WTC11 (cell line): ENCODE measurements at places on chromosomes 7 and 10. TPM values are rescaled to one million over a fixed set of nuclear protein-coding genes. Genes with fewer than 3 reads are reported as not detected.

DNA sequence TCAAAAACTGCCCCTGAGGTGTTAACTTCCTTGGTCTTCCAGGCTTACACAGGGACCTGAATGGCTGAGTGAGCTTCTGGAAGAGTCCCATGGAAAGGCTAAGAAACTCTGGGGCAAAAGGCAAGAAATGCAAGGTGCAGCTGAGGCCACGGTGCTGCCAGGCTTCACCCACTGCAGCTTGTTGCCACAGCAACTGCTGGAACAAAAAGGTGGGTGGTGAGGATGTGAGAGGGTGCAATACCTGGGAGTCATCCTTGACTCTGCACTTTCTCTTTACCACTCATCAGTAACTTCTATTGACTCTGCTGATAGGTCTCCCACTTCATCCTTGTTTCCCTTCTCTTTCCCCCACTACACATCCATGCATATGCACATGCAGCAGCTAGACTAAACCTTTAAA, 258.6 kb downstream of the BMPER start:
- DNase-seq, result no peak
- H3K27ac ChIP-seq, result no peak overlapping the region
- H3K4me3 ChIP-seq, result no peak overlapping the region

- DNase-seq, result no peak
- H3K27ac ChIP-seq, result peak overlapping the region; percentile 29; the same call in 1 of the 2 replicates
- H3K36me3 ChIP-seq, result peaks cover 5% of the 10 kb centered on the region
- H3K4me3 ChIP-seq, result 0 out of 2 replicates have a peak overlapping the region, but pooled peaks have one; percentile 5
These were observed 27.6 kb downstream of the VCL start for GRCh38 chr10:74025380-74025978.

DNA sequence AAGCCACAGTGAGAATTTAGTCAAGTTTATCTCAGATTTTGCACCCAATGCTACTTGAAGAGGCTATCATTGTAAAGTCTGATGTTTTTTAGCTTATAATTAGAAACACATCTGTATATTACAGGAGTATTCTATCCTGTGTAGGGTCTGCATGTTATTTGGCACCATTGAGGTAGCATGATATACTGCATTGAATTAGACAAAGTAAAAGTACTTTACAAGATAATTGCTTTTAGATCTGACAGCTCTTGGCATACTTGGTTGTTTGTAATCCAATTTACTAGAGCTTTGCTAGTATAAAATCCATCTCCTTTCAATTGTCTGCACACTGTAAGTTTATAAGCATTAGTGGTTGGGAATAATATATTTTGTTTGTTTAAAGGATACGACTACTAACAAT, 714.3 kb downstream of the ANKRD7 start:
- H3K4me1 ChIP-seq, result no peaks in the 10 kb centered on the region
- no peaks in the 10 kb centered on the region for H3K36me3 ChIP-seq
- no peak overlapping the region for H3K27ac ChIP-seq
- H3K4me3 ChIP-seq, result no peak overlapping the region

- no peaks in the 10 kb centered on the region for H3K27me3 ChIP-seq
- DNase-seq, result no peak
- H3K27ac ChIP-seq, result no peak overlapping the region
- H3K36me3 ChIP-seq, result no peaks in the 10 kb centered on the region
- peaks cover 7% of the 10 kb centered on the region for H3K4me1 ChIP-seq
These were observed 58.3 kb upstream of the ADRB1 start for GRCh38 chr10:113985297-113985844.

- H3K4me3 ChIP-seq, result no peak overlapping the region
- H3K4me1 ChIP-seq, result peaks cover 39% of the 10 kb centered on the region
- no peaks in the 10 kb centered on the region for H3K27me3 ChIP-seq
- H3K36me3 ChIP-seq, result peaks cover 3% of the 10 kb centered on the region; the same call in 1 of the 2 replicates
These were observed 18.2 kb downstream of the SVIL start for GRCh38 chr10:29616542-29616941.

- peaks cover 94% of the 10 kb centered on the region for H3K27me3 ChIP-seq
- no peak overlapping the region for H3K27ac ChIP-seq
- H3K36me3 ChIP-seq, result no peaks in the 10 kb centered on the region
- no peak for DNase-seq
- peaks cover 52% of the 10 kb centered on the region for H3K4me1 ChIP-seq
These were observed 169.4 kb downstream of the LRMDA start for GRCh38 chr10:75600833-75601232.

DNA sequence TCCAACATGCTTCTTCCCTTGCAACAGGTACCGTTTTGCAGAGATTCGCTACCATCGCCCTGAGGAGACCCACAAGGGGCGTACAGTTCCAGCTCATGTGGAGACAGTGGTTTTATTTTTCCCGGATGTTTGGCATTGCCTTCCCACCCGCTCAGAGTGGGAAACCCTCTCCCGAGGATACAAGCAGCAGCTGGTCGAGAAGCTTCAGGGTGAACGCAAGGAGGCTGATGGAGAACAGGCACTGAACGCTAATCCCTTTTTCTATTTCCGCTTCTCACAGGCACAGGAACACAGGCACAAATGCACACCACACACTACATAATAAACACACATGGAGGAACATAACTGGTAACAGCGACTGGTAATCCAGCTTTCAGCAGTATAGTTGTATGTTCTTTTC, 35.2 kb downstream of the CCAR1 start:
- no peak for DNase-seq
- no peak overlapping the region for H3K4me3 ChIP-seq
- no peaks in the 10 kb centered on the region for H3K4me1 ChIP-seq

DNA sequence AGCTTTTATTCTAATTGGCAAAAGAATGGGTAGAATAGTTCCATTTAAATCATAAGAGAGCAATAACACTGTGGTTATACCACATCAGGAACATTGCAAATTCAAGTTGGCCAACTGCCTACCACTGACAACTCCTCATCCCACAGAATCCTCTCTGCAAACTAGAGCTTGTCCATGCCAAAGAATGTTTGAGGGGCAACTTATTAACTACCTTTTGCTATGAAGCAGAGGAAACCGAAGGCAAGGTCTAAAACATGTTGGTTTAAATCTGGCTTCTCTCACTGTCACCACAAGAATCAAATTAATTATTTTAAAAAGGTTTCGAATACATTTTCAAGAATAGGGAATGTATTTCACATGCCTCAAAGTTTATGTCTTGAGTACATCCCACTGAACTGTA, 36.0 kb downstream of the RHOBTB1 start:
- peaks cover 2% of the 10 kb centered on the region; the same call in 1 of the 2 replicates for H3K4me1 ChIP-seq
- no peak for DNase-seq
- no peak overlapping the region for H3K27ac ChIP-seq
- no peaks in the 10 kb centered on the region for H3K27me3 ChIP-seq
- peaks cover 23% of the 10 kb centered on the region for H3K36me3 ChIP-seq
- no peak overlapping the region for H3K4me3 ChIP-seq

DNA sequence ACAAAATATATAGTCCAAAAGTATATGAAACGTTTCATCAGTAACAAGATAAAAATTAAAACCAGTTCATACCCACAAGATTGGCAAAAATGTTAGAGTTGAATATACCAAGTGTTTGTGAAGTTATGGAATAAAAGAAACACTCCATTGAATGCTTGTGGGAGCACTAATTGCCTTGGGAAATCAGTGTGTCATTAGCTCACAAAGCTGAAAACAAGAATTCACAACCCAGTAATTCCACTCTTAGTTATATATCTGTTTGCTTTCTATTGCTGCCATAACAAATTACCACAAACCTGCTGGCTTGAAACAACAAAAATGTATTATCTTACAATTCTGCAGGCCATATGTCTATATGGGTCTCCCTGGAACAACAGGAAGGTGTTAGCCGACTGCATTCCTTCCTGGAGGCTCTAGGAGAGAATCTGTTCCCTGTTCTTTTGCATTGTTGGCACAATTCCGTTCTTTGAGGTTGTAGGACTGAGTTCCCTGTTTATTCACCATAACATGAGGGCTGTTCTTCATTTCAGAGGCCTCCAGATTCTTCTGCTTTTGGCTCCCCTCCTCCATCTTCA, 45.7 kb downstream of the SEM1 start:
- DNase-seq, result no peak
- H3K27ac ChIP-seq, result no peak overlapping the region
- H3K36me3 ChIP-seq, result no peaks in the 10 kb centered on the region
- no peak overlapping the region for H3K4me3 ChIP-seq
- H3K27me3 ChIP-seq, result no peaks in the 10 kb centered on the region

DNA sequence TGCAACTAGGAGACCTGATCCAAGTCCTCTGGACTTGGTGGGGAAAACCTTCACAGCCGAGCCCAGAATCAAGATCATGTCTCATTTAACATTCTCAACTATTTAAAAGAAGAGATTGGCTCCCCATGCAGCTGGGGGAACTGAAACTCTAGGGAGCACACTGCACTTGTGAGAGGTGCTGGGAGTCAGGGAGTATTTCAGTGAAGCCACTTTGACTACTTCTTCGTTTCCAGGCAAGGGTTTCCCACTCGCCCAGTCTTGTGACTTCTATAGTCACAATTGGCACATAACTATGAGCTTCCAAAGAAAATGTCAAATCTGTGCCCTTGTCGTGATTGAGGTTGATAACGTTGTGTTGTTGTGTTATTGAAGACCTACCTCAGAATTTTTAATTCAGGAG, 62.9 kb downstream of the AKR1B1 start:
- H3K4me3 ChIP-seq, result no peak overlapping the region
- H3K27me3 ChIP-seq, result no peaks in the 10 kb centered on the region
- no peak overlapping the region for H3K27ac ChIP-seq
- H3K4me1 ChIP-seq, result no peaks in the 10 kb centered on the region
- no peaks in the 10 kb centered on the region for H3K36me3 ChIP-seq

- H3K36me3 ChIP-seq, result peaks cover 8% of the 10 kb centered on the region
- H3K27ac ChIP-seq, result no peak overlapping the region
- H3K4me1 ChIP-seq, result peaks cover 29% of the 10 kb centered on the region
- no peak for DNase-seq
- no peaks in the 10 kb centered on the region; the same call in 1 of the 2 replicates for H3K27me3 ChIP-seq
These were observed 324 bp upstream of the TET1 start for GRCh38 chr10:68559841-68560185.

GRCh38 chr7:81036057-81036456, 117.2 kb upstream of the SEMA3C start:
- H3K36me3 ChIP-seq, result peaks cover 4% of the 10 kb centered on the region
- DNase-seq, result no peak
- no peaks in the 10 kb centered on the region for H3K27me3 ChIP-seq
- H3K4me1 ChIP-seq, result no peaks in the 10 kb centered on the region

- H3K36me3 ChIP-seq, result no peaks in the 10 kb centered on the region
- H3K27me3 ChIP-seq, result peaks cover 9% of the 10 kb centered on the region
- no peaks in the 10 kb centered on the region for H3K4me1 ChIP-seq
- H3K4me3 ChIP-seq, result no peak overlapping the region
- DNase-seq, result no peak
- no peak overlapping the region for H3K27ac ChIP-seq
These were observed 147.2 kb upstream of the FAM171A1 start for GRCh38 chr10:15518250-15518649.

- DNase-seq, result no peak
- no peak overlapping the region for H3K4me3 ChIP-seq
- no peak overlapping the region for H3K27ac ChIP-seq
- peaks cover 38% of the 10 kb centered on the region for H3K4me1 ChIP-seq
- H3K27me3 ChIP-seq, result no peaks in the 10 kb centered on the region
- H3K36me3 ChIP-seq, result peaks cover 8% of the 10 kb centered on the region
These were observed 8.8 kb downstream of the CAPZA2 start for GRCh38 chr7:116871061-116871700.

DNA sequence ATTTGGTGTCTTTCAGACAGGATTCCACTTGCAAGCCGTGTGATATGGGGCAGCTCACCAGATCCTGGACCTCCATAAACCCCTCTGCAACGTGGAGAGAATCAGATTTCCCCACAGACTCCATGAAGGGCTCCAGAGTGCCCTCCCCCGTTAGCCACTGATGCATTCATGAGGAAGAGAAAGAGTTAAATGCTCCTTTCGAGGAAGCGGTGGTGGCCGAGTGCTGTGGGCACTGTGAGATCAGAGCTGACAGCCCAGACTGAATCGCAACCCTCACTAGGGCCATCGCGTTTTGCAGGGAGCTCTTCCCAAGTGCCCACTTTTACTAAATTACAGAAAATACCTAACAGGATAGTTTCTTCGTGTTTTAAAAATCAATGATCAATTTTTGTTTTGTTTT, 226.3 kb upstream of the ZNF32 start:
- H3K27me3 ChIP-seq, result no peaks in the 10 kb centered on the region
- peaks cover 3% of the 10 kb centered on the region; the same call in 1 of the 2 replicates for H3K4me1 ChIP-seq
- DNase-seq, result no peak
- H3K27ac ChIP-seq, result no peak overlapping the region
- H3K4me3 ChIP-seq, result no peak overlapping the region

- no peaks in the 10 kb centered on the region for H3K36me3 ChIP-seq
- peaks cover 41% of the 10 kb centered on the region for H3K27me3 ChIP-seq
- H3K4me1 ChIP-seq, result peaks cover 4% of the 10 kb centered on the region; the same call in 1 of the 2 replicates
- no peak overlapping the region for H3K27ac ChIP-seq
These were observed 114.8 kb upstream of the LANCL2 start for GRCh38 chr7:55250313-55250712.

- H3K27me3 ChIP-seq, result peaks cover 7% of the 10 kb centered on the region
- peaks cover 57% of the 10 kb centered on the region for H3K4me1 ChIP-seq
- H3K36me3 ChIP-seq, result peaks cover 15% of the 10 kb centered on the region
These were observed 2.3 kb downstream of the GRB10 start for GRCh38 chr7:50780436-50780835.

DNA sequence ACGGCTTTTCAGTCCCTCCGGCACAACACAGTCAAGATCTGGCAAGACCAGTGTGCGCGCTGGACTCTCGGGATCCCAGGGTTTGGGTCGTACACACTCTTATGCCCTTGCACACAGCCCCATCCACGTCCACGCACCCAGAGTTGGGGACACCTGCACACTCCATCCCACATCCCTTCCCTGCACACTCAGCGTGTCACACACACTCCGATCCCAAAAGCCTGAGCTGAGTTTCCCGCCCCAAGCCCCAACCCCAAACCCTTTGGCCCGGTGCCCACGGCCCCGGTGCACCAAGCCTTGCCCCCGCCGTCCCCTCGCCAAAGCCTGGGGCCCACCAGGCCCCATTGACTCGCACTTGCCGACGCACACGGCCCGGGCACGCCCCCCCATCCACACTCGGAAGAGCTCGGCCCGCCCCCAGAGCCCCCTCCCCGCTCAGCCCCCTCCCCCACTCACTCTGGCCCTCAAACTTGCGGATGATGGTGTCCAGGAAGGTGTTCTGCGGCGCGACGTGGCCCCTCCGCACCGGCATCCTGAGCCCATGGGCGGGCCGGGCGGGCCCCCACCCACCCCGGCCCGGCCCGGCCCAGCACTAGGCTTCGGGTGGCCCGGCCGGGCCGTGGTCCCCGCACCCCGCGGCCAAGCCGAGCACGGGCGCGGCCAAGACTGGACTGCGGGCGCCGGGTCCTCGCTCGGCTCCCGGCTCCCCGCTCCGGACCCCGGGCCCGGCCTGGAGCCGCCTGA, 567 bp downstream of the KCNH2 start:
- H3K4me3 ChIP-seq, result peak overlapping the region; percentile 83
- no peak overlapping the region for H3K27ac ChIP-seq
- DNase-seq, result no peak
- H3K4me1 ChIP-seq, result peaks cover 49% of the 10 kb centered on the region

GRCh38 chr7:40889539-40889938, 754.7 kb downstream of the SUGCT start:
- peaks cover 11% of the 10 kb centered on the region for H3K36me3 ChIP-seq
- DNase-seq, result no peak
- H3K27ac ChIP-seq, result no peak overlapping the region

TFR2 gene
- total RNA-seq, result 5.7 to 7.1 TPM (median 5.8 TPM) in 3 replicates

EGR2 gene
- total RNA-seq, result 0.92 to 1.6 TPM (median 1.6 TPM) in 3 replicates

GARIN1A gene
- total RNA-seq, result 0.14 to 0.15 TPM in 2 of 3 replicates, not detected in the other

HMX2 gene
- total RNA-seq, result 0.59 to 1.7 TPM (median 1.4 TPM) in 3 replicates

KIAA1549 gene
- 16.3 to 18.7 TPM (median 17.2 TPM) in 3 replicates for total RNA-seq

TSPAN14 gene
- 64.0 to 73.5 TPM (median 72.1 TPM) in 3 replicates for total RNA-seq

PSD gene
- total RNA-seq, result 10.2 to 12.5 TPM (median 10.4 TPM) in 3 replicates

PNLIPRP3 gene
- not detected in 3 replicates for total RNA-seq
